ENCODE measurements at places on chromosomes 11 and 22.

GRCh38 chr11:131866535-131867400, 496.4 kb downstream of the NTM start:
- no peak for DNase-seq

GRCh38 chr11:15737320-15737719, 619.0 kb downstream of the SOX6 start:
- peak; percentile 33 for DNase-seq

GRCh38 chr11:37984991-37985390, 1387.0 kb upstream of the RAG2 start:
- no peak for DNase-seq

DNA sequence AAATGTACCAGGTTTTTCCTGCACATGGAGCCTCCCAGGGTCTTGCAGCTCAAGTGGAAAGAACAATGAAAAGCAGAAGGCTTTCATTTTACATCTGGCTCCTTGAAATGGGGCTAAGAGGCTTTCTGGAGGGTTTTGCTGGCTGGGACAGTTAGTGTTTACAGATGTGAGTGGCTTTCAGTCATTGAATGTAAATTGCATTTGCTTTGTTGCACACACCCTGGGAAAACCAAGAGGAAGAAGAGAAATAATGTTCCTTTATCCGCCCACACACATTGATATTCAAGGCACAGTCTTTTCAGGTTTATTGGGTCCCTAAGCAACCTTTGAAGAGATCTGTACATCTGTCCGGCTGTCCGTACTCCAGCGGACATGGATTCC, 144.5 kb downstream of the SPON1 start:
- no peak for DNase-seq

GRCh38 chr22:28229566-28230485, 310.8 kb upstream of the PITPNB start:
- DNase-seq = no peak

GRCh38 chr22:47377926-47378560, 615.6 kb downstream of the TBC1D22A start:
- no peak for DNase-seq

GRCh38 chr11:106969644-106970355, 48.5 kb downstream of the GUCY1A2 start:
- DNase-seq = no peak

DNA sequence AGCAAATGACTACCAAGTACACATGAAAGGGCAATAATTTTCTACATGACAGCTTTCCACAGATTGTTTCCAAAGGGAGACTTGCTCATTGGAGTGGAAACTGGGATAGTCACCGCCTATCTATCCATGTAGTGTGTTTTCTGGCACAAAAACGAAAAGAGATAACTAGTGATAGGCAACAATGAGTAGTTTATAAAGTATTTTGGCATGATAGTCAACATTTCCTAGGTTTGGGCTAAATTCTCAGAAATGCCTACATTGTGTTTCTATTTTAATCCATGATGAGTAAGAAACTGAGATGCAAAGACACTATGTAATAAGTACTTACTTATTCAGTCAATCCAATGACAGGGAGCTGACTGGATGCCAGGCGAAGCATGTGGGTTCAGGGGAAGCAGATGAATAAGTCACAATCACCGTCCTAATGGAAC, 1129.1 kb downstream of the DLG2 start:
- peak; percentile 36 for DNase-seq

DNA sequence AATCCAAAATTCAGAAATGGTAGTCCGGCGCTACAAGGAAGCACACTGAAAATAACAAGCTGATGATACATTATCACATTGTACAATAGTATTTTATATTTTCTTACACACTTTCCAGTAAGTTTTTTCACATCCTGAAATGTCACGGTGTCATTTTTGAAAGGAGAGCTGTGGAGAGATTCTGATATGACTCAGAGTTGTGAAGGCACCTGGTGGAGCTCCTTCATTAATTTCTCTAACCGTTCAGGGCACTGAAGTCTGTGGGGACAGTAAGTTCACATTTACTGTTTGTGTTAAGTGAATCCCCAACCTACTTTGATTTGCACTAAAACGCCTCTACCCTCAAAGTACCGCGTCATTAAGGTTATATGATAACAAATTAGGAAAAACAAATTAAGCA, 13.3 kb downstream of the LDHAL6A start:
- no peak for DNase-seq

GRCh38 chr11:35938231-35938630, 5.6 kb upstream of the LDLRAD3 start:
- DNase-seq = no peak

DNA sequence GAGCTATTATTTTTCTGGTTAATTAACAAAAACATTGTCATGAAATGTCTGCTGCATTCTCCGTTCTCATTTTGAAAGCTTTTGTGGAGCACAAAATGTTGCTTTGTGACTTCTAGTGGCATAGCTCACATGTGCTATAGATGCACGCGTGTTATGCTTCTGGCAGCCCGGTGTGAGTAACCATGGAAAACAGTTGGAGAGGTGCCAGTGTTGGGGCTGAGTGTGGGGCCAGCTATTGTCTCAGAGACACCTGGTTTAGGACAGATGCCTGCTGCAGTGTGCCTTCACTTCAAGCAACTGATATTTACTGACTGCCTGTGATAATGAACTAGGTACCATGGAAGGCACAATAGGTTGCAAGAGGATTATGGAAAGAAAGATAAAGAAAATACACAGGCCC, 760.6 kb downstream of the NTM start:
- no peak for DNase-seq

DNA sequence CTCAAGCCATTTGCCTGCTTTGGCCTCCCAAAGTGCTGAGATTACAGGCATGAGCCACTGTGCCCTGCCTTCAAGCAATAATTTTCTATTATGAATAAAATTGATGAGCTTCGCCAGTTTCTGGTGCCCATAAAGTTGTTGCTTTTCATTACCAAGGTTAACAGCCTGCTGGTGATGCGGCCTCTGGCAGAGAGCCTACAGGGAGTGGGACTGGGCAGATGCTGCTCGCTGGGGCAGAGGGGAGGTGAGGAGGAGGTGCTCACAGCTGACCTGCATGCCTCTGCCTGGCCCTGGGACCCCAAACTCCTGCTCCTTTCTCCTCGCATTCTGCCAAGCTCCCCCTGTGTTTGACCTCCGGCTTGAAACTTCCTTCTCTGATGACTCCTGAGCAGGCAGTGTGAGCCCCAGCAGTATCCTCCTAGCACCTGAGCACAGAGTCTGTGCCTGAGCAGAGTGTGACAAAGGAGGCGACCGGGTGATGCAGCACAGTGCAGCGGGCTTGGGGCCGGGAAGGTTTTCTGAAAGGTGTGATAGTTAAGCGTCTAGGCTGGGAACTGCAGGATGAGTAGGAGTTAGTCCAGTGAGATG, 56.1 kb upstream of the B3GAT1 start:
- no peak for DNase-seq

GRCh38 chr11:7098235-7098832, 9.5 kb downstream of the RBMXL2 start:
- DNase-seq = peak; percentile 6

DNA sequence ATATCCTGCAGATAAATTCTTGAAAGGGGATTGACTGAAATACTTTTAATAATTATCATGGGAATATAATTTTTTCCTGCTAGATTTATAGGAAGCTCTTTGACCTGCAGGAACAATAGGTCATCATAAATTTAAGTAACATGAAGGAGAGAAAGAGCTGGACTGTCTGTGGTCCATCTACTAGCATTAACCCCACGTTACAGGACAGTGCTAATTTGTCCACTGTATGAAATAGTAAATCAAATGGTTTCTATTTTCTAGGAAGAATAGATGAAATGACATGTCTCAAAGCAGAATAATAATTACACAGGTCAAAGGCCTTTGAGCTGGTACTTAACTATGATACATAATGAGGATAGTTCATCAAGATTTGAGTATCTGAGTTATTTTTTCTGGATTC, 825.4 kb upstream of the CNTN5 start:
- no peak for DNase-seq

- DNase-seq = peak; percentile 64
Observed at GRCh38 chr11:13215149-13215548, 62.4 kb upstream of the BMAL1 start.

GRCh38 chr22:49004484-49005399, 822.9 kb downstream of the BRD1 start:
- DNase-seq = no peak

GRCh38 chr11:6403539-6403938, 13.3 kb downstream of the SMPD1 start:
- DNase-seq = no peak

DNA sequence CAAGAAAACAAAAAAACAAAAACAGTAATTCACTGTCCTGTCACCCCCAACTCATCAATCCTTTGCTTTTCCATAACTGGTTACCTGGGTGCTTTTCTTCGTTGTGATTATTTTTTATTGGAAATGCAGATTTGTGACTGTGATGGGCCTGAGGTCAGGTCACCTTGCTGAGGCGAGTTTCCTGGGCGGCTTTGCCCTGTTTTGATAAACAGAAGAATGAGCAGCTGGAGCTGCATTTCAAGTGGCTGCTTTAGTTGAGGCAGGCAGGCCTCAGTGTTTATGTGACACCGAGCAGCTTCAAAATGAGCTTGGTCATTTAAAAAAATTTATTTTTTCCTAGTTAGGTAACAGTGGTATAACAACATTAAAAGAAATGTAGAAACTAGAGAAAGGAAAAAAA, 22.2 kb downstream of the PTPRJ start:
- no peak for DNase-seq

DNA sequence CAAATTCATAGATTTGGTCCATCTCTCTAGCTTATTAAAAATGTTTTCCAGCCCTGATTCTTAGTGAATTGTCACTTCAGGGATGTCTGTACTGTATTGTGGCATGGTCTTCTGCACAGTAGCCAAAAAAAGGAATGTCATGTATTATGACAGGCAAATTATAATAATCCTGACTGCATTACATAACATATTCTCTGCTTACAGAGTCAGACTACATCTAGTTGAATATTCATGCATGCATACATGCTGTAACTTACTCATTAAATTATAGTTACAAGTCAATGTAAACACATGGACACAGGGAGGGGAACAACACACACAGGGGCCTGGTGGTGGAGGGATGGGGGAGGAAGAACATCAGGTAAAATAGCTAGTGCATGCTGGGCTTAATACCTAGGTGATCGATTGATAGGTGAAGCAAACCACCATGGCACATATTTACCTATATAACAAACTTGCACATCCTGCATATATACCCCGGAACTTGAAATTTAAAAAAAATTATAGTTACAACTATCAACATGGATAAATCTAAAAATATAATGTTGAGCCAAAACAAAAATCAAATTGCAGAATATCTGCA, 31.5 kb upstream of the SMCO4 start:
- no peak for DNase-seq

GRCh38 chr11:96508861-96509260, 119.0 kb downstream of the JRKL start:
- DNase-seq = no peak

GRCh38 chr11:110907629-110908028, 195.4 kb upstream of the ARHGAP20 start:
- peak; percentile 91 for DNase-seq

DNA sequence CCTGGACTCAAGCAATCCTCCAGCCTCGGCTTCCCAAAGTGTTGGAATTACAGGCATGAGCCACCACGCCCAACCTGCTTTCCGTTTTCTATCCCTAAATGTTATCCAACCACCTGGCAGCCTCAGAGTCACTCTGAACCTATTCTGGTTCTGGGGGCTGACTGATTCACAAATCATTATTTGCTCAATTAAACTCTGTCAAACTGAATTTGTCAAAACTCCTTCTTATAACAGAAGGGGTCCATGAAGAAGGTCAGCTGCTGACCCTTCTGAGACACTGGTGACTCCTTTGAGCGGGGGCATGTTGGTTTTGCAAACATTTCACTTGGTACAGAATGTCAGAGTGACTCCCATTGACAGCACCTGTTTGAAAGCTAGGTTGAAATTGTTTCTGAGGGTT, 1.8 kb upstream of the VPS37C start:
- no peak for DNase-seq

DNA sequence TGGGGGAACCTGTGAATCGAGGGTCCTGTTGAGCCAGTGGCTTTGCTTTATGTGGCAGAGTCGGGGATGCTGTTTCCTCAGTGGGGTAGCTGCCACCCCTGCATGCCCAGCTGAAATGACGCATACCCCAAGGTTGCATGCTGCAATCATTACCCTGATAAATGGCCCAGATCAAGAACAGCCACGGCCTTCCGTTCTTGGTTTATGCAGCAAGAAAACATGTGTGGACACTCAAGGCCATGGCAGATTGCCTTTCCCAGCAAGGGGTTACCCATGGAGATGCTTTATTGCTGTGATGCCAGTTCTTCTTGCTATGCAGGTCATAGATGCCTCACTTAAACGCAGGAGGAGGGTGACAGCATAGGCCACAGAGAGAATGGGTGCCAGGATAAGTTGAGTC, 14.3 kb upstream of the SREBF2 start:
- no peak for DNase-seq

DNA sequence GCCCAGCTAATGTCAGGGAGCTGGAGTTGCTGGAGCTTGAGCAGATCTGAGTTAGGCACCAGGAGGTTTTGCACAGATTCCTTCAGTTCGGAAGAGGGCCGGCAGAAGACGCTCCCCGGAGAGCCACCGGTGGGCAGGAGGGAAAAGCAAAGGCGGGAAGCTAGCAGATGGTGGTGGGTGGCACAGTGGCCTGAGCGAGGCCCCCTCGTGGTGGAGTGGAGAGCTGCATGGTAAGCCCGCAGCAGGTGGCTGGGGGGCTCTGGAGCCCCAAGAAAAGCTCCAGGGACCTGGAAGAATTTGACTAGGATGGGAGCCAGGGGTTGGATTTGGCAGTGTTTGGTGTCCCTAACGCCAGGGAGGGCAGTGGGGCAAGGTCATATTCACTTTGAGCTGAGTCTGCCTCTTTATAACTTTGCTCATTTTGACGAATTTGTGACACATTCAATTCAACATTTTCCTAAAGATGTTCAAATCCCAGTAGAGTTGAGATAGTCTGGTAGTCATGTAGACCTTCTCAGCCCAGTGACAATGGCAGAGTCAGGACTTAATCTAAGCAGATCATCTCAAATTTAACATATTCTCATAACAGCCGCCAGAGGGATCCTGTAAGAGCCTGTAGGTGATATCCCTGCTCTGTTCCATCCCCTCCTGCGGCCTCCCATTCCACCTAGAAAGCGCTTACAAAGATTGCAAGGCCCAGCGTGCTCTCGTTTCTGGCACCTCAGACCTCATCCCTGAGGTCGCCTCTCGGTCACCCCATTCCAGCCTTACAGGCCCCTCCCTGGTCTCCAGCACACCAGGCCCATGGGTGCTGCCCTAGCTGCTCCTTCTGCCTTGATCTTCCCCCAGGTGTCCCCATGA, 57.9 kb downstream of the TRIM29 start:
- no peak for DNase-seq

DNA sequence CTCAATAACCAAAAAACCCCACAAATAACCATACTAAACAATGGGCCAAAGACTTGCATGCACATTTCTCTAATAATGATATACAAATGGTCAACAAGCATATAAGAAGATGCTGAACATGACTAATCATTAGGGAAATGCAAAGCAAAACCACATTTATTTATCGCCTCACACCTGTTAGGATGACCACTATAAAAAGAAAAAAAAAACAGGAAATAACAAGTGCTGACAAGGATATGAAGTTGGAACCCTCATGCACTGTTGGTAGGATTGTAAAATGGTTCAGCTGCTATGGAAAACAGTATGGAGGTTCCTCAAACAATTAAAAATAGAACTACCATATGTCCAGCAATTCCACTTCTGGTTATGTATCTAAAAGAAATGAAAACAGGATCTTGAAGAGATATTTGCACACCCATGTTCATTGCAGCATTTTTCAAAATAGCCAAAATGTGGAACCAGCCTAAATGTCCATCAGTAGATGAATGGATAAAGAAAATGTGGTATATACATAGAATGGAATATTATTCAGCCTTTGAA, 66.2 kb downstream of the AMBRA1 start:
- DNase-seq = no peak
